Aorta (tissue), 5 donors: ENCODE measurements at places on chromosomes 2 and 18. TPM values are rescaled to one million over a fixed set of nuclear protein-coding genes. Genes with fewer than 3 reads are reported as not detected.

GRCh38 chr18:45068400-45069094, 387.9 kb downstream of the SETBP1 start:
- no peak for DNase-seq

- DNase-seq, result no peak
Measured at GRCh38 chr2:158228943-158229508, 127.3 kb downstream of the UPP2 start.

DNA sequence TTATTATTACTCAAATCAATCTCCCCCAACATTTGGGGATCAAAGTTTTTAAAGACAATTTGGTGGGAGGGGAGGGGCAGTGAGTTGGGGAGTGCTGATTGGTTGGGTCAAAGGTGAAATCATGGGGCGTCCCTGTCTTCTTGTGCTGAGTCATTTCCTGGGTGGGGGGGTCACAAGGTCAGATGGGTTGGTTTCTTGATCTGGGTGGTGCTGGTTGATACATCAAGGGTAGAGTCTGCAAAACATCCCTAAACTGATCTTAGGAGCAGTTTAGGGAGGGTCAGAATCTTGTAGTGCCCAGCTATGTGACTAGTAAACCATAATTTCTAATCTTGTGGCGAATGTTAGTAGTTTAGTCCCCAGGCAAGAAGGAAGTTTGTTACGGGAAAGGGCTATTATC, 67.4 kb downstream of the MOGAT1 start:
- no peak for DNase-seq

- DNase-seq, result no peak
Measured at GRCh38 chr2:231379266-231380215, 16.0 kb upstream of the B3GNT7 start.

- DNase-seq, result no peak
Measured at GRCh38 chr18:58017267-58017666, 26.8 kb upstream of the NEDD4L start.

Gene DOK6
- total RNA-seq, result 6.3 TPM

- no peak for DNase-seq
Measured at GRCh38 chr2:75390169-75390568, 170.6 kb downstream of the EVA1A start.

DNA sequence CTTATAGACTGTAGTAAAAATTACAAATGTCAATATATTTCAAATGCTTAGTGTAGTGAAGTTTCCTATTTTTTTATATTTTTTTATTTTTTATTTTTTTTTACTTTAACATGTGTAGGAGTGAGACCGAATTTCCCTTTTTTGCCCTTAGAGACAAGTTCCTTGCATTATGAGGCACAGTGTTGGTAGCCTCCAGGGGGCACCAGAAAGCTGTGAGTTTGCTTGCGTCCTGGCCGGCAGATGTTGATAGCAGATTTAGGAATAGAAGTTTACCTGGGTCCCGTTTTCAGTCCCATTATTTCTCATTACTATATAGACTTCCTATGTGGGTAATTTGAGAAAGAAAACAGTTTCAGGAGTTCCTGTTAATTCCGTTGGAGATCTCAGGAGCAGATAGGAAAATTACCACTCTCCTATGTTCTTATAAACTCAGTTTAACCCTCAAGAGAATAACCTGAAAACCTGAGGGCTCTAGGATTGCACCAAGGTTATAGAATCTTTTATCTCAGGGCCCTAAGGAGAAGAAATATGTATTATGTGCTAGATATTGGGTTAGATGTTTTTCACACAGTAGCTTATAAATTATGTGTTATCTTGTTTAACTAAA, 157.5 kb upstream of the SESTD1 start:
- DNase-seq, result peak; percentile 77

DNA sequence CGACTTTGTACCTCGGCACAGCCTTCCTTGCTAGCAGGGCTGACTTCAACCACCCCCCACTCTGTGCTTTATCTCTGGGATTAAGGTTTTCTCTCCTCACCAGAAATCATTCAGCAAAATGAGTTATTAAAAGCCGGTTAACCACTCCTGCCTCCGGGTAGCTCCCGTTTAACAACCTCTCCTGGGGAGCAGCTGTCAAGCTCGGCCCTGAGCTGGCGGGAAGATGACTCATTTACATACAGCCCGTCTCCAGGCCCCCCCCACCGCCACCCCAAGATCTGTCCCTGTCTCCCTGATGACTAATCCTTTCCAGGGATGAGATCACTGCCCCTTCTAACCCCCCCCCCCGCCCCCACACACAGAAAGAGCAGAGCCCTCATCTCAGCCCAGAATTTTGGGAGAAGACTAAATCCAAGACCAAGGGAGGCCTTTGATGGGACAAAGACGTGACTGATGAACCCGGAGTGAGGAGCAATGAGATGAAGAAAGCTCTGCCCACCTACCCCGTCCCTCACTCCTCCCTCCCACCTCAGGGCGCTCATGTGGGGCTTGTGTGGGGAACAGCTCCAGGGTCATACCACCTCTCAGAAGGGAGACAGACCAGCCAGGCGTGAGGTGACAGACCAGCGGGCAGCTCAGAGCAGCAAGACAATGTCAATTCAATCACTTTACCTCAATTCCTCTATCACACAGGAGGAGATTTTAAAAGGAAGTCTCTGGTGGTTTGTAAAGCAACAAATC, 131.4 kb downstream of the MSH2 start:
- peak; percentile 60 for DNase-seq

GRCh38 chr2:200702646-200703118, 109.0 kb upstream of the BZW1 start:
- DNase-seq, result no peak

DNA sequence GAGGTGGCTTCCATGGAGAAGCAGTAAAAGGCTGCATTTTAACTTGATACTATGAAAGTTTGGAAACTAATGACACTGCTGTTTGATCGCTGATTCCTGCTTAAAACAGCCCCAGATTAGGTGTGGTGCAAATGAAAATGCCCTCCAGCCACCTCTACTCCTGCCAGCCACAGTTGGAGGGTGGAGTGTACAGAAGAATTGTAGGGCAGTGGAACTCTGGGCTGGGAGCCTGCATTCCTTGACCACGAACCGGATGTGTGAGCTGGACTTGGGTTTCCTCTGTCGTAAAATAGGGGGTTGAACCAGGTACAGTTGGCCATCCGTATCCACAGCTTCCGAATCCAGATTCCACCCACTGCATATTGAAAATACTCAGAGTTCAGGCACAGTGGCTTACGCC, 84.6 kb upstream of the RFX8 start:
- DNase-seq, result peak; percentile 81

DNA sequence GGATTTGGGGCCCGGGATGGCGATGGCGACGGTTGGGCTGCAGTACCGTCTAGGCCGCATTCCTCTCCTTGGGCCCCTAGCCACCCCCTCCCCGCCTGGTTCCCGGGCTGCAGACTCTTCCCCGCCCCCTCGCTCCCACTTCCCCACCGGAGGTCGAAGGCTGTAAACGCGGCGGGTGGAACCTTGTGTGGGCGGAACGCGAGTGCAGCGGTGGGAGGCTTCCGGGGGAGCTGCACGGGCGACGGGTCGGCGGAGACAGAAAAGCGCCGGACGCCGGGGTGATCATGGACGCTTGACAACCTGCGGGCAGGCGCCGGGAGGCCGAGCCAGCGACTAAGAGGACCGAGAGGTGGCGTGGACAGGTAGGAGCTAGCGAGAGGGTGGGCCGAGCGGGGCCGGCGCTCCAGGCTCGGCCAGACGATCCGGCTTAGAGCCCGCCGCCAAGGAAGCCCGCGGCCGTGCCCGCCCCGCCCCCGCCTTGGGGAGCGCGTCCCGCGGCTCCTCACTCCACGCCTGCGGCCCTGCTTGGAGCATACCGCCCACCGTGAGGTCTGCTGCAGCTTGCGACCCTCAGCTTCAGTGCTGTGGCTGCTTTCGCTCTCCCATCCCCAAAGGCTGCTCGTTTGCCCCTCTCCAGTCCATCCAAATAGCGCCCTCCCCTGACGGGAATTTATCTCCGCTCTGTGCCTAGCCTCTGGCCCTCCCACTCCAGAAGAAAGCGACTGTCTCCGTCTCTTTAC, at the start of gene COPS7B:
TSS of gene COPS7B (plus strand) at position 269 of the 740 bp plus-strand sequence. CDS start 2,126 bp downstream, outside the sequence.
- DNase-seq, result peak; percentile 86

GRCh38 chr2:31944828-31945571, 65.8 kb downstream of the MEMO1 start:
- no peak for DNase-seq

Gene FZD7
- 19.0 TPM for total RNA-seq

DNA sequence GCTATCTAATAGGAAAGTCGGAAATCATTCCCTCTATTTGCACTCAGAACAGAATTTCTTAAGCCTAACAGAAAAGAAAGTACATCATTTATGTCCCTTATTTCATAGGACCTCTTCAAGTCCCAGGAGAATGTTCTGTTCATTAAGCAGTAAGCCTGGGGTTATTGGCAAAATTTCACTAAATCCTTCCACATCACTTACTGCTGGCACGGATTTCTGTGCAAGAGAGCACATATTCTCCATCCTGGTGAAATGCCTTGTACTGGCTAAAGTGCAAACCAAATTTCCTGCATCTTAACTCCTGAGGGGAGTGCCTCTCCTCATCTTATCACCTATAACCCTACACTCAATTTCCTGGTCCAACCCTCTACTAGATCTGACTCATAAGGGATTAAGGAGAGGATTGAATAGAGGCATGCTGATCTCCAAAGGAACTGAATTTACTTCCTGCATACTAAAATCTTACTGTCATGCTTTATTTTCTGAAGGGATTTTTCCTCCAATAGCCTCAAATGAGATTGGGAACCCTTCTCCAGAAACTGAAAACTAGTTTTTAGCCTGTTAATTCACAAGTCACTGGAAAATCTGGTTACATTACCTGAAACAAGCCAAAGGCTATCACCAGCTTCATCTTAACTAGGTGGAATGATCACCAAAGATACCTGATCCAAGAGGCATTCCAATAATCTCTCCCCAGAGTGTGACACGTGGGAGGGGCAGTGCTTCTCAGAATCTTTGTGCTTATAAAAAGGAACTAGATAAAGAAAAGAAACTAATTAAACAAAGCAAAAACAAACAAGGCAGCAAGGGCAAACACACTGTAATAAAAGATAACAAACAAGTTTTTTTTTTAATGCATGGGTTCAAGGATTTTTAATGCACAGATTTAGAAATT, 311.1 kb downstream of the NR4A2 start:
- DNase-seq, result no peak

Gene RNF138
- total RNA-seq, result 22.4 TPM

DNA sequence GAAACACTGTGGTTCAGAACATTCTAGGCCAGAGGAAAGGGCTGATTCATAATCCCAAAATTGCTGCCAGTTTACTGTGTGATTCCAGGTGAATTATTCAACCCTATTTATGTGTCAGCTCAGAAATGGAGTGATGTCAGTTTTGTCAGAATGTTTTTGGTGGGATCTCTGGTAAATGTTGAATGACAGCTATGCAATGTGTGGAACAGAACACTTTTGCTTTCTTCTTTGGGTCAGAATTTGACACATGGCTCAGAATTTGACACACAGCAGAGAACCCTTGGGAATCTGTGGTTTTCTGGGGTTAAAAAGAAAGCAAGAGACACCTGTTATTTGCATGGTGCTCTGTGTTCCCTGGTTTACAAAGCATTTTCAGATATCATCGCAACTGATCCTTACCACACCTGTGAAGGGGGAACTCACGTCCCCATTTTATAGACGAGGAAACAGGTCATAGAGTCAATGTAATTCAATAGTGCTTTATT, 1.6 kb upstream of the MTA3 start:
- DNase-seq, result no peak

Gene MYO1B
- total RNA-seq, result 86.4 TPM

DNA sequence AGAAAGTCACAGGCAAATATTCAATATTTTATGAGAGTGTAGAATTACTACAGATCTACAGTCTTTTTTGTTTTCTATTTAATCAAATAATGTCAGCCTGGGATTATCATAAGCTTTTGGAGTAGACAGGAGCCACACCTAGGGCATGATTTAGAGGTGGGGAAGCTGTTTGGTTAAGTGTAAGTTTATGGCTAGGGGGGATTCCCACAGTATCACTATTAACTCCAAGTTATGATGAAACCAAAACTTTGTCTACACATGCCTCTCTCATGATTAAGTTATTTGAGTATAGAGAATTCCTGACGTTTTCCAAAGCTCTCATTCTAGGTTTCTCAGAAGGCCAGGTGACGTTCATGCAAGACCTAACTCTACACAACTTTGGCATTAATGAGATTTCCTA, 2.1 kb downstream of the SERPINB10 start:
- DNase-seq, result no peak

GRCh38 chr2:186382932-186383331, 103.1 kb upstream of the ZC3H15 start:
- no peak for DNase-seq

Gene KLHL30
- 9.0 TPM for total RNA-seq

- no peak for DNase-seq
Measured at GRCh38 chr2:113058998-113059960, at the start of gene IL36RN. IL36RN (plus strand) TSS chr2:113059198; CDS start chr2:113059439, 241 bp downstream.

DNA sequence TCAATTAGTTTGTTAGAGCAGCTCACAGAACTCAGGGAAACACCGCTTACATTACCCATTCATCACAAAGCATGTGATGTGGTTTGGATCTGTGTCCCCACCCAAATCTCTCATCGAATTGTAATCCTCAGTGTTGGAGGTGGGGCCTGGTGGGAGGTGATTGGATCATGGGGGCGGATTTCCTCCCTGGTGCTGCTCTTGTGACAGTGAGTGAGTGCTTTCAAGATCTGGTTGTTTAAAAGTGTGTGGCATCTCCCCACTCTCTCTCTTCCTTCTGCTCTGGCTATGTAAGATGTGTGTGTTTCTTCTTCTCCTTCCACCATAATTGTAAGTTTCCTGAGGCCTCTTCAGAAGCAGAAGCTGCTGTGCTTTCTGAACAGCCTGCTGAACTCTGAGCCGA, 63.5 kb upstream of the AGPS start:
- no peak for DNase-seq

DNA sequence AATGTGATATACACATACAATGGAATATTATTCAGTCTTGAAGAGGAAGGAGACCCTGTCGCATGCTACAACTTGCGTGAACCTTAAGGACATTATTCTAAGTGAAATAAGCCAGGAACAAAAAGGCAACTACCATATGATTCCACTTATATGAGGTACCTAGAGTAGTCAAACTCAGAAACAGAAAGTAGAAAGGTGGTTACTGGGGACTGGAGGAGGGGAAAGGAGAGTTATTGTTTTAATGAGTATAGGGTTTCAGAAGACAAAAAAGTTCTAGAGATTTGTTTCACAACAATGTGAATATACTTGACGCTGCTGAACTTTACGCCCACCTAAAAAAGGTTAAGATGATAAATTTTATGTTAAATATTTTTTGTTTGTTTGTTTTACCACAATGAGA, 47.0 kb downstream of the CXCR4 start:
- no peak for DNase-seq

Gene SLC4A3
- total RNA-seq, result 2.0 TPM

Gene IL36G
- total RNA-seq, result not detected
